Kidney epithelial cell (primary cell): ENCODE measurements at places on chromosomes 5 and 9. TPM values are rescaled to one million over a fixed set of nuclear protein-coding genes. Genes with fewer than 3 reads are reported as not detected.

The RC3H2 gene
- 58.7 and 64.0 TPM in 2 replicates for total RNA-seq

The PCDHB3 gene
- 1.9 and 2.7 TPM in 2 replicates for total RNA-seq

DNA sequence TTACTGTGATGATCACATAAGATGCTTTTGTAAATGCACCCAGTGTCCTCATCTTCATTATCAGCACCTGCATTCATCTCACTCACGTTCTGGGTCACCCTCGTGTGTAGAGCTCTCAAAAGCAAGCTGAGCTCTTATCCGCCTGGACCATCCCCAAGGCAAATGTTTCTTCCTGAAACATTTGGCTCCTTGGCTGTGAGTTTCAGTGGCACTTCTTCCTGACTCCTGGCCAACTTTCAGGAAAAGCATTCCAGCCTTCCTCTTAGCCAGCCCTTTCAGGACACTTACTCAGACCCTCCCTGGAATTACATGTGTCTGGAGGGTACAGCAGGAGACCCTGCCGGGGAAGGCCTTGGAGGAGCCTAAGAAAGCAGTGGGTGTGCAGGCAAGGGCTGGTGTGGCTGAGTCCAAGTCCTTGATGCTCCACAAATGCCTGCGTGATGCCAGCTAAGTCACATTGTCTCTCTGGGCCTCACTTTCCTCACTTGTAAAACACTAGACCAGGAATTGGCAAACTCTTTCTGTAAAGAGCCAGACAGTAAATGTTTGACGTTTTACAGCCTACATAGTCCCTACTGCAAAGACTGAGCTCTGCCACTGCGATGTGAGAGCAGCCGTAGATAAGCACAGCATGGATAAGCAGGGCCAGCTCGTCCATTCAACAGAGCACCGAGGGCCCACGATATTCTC, 72.1 kb downstream of the PDE6A start:
- no peak for DNase-seq

DNA sequence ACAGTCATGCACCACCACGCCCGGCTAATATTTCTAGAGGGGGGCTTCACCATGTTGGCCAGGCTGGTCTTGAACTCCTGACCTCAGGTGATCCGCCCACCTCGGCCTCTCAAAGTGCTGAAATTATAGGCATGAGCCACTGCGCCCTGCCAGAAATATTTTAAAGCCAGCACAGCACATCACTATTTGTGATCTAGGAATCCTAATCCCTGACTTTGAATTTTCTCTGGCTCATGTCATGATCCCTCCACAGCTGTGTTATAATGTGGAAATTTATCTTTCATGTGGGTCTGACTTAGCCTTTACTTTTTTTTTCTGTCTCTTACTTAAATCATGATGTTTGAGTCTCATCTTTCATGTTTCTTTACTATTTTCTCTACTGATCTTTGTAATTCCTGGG, 18.7 kb upstream of the ITGA1 start:
- DNase-seq, result no peak

DNA sequence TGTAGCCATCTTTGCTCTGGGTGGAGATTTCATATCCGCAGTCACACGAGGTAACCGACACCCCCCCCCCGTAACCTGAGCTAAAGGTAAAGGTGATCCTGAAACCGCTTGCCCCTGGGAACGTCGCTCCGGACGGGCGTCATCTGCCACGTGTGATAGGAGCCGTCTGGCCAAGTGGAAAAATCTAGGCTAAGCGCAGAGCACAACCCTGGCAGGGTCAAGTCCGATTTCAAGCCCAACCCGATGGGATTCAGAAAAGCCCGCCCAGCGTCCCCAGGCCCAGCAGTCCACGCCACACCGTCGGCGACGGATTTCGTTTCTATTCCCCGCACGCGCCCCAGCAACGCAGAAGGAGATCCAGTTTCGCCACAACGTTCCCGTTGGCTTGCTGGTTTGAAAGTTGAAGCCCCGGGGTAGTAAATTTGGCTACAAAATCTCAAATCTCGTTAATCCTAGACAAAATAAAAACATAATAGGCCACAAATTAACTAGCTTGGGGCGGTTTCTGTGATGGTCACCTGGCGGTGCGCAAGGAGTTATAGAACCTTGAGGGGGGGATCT, 32.4 kb upstream of the NFIB start:
- no peak for DNase-seq

DNA sequence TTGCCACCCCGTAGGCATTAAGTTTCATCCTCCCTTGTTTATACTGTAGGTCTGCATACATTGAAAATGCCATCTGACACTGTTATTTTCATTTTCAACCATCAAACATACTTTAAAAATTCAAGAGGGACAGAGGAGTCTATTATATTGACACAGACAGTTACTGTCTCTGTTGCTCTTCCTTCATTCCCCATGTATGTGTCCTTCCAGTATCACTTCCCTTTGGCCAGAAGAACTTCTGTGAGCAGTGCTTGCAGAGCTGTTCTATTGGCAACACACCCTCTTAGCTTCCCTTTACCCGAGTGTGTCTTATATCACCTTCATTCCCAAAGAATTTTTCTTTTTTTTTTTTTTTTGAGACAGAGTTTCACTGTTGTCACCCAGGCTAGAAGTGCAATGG, 42.8 kb downstream of the RASGEF1C start:
- DNase-seq, result no peak

DNA sequence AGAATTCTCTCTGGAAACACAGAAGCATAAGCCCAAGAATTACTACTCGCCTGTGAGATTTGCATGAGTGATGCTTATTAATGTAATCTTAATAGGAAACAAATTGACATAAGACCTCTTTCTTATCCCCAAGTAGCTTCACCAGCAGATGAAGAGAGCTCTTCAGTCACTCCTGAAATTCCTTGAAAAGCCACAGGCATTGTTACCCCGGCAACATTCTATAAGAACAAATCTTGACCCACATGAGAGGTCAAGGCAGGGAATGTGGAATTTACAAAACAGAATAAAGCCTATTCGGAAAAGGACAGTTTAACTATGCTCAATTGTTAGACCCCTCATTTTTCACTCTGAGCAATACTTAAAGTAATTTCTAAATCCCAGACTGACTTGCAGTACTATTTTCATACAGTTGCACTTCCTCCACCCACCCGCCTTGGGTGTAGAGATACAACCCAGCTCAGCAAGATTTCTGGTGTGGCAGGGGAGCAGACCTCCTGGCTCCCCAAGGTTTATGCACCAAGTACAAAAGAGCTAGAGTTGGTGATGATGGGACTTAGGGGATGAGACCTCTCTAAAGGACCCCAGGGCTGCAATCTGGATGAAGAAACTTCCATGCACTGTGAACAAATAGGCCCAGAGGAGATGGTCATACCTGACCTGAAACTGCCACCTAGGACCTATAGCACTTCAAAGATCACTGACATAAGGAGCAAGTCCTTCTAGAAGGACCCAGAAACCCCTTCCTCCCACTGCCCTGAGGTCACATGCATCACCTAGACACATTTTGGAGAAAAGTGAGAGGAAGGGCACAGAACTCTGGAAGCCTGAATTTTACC, 242.1 kb downstream of the ZNF608 start:
- DNase-seq, result no peak
